ENCODE measurements at places on chromosomes 6 and 20.
A peak's percentile ranks its signal among the peaks of the same experiment; 100 is the strongest.

DNA sequence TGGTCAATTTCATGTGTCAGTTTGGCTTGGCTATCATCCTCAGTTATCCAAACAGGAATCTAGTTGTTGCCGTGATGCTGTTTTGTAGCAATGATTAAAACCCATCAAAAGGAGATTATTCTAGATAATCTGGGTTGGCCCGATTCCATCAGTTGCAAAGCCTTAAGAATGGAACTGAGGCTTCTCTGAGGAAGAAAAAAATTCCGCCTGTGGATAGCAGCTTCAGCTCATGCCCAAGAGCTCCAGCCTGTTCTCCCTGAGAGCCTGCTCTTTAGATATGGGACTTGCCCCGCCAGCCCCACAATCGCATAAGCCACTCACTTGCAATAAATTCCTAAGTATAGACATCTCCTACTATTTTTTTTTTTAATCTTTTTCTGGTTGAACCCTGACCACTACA, 61.5 kb downstream of the SEL1L2 start:
- DNase-seq: no peak

DNA sequence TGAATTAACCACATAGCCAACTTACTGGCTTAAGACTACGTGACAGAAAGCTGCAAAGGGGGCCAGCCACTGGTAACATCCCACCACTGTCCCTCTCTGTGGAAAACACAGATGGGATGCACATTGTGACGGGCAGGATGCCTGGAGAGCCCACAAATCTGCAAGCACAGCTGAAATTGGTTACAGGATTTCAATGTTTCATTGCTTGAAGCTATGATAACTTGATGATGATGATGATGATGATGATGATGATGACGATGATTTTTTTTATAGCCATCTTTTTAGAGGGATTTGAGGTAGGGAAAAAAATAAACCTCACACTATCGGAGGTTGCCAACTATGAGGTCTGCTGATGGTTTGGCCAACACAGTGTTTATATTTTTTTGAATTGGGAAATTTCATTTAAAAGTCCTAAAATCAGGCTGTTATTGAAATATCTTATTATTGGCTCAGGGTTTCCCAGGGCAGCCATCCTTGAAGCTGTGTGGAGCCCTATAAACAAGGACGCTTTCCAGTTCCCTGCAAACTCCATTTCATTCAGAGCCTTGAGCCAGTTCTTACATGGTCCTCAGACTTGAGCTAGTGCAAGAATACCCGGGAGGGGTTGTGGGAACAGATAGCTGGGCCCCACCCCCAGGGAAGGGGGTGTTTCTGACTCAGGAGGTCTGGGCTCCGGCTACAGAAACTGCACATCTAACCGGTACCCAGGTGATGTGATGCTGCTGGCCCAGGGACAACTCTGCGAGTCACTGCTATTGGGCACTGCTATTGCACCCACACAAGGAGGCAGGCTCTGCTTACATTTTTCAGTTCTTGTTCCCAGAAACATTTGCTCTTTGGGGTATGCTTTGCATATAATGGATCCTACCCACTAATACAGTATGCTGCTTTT, 27.1 kb downstream of the BCAS1 start:
- no peak for DNase-seq

GRCh38 chr6:73885393-73885792, 189.4 kb downstream of the CD109 start:
- DNase-seq: no peak

DNA sequence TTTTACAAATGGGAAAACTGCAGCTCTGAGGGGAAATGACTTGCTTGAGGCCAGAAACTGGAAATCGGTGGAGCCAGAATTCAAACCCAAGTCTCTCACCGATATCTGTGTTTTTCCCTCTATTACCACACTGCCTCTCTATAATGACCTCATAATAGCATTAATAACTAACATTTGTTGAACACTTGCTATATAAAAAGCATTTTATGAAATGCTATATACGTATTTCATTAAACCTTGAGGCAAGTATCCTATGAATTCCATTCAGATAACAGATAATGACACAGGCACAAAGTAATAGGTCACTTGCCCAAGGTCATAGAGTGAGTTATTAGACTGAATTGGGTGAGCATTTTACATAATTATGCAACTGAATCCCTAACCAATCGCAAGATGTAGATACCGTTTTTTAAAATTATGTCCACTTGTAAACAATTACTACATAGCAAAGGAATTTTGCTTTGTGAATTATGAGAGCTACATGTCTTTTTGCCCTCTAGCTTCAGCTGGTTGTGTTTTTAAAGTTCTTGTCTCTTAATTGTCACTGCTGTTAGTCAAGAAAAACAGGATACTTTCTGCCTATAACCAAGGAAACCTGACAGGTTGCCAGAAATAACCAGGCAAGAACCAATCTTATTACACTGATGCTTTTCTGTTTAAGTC, 4.7 kb downstream of the DSN1 start:
- no peak for DNase-seq

- no peak for DNase-seq
These were observed 761 bp upstream of the NR2E1 start for GRCh38 chr6:108164815-108165706.

DNA sequence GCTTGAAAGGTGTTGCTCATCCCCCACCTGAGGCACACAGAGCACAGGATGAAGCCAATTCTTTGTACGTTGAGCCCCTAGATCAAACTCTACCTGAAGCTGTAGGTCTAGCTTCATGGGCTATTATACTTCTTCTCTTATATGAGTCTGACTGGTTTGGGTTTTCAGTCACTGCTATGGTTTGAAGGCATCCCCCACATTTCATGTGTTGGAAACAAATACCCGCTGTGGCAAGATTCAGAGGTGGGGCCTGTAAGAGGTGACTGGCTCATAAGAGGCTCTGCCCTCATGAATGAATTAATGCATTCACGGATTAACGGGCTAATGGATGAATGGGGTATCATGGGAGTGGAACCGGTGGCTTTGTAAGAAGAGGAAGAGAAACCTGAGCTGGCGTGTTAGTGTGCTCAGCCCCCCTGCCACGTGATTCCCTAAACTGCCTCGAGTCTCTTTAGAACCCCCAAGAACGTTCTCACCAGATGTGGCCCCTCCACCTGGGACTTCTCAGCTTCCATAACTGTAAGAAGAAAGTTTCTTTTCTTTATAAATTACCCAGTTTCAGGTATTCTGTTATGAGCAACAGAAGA, 39.2 kb downstream of the PREX1 start:
- no peak for DNase-seq

DNA sequence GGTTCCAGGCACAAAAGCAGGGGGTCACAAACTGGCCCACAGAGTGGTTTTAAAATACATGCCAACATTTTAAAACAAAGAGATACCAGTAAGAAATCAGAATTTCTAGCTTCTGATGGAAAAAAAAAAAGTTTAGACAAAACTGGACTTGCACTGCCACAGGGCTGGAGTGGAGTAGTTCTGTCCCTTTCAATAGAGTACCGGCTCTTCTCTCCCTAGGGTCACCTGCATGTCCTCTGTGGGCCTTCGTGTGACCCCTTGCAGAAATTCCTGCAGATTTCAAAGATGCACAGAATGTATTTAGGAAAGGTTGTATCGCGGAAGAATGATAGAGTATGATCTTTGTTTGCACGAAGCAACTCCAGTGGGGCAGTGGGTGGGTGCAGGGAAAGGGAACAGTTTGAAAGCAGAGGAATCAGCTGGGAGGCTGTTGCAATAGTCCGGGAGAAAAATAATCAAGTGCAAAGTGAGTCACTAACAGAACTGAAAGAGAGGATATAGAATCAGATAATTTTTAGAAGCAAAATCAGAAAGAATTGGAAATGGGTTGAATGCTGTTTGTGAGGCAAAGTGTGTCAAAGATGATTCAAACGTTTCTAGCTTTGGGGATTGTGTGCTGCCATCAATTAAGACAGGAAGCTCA, 97.3 kb upstream of the STXBP5 start:
- no peak for DNase-seq

DNA sequence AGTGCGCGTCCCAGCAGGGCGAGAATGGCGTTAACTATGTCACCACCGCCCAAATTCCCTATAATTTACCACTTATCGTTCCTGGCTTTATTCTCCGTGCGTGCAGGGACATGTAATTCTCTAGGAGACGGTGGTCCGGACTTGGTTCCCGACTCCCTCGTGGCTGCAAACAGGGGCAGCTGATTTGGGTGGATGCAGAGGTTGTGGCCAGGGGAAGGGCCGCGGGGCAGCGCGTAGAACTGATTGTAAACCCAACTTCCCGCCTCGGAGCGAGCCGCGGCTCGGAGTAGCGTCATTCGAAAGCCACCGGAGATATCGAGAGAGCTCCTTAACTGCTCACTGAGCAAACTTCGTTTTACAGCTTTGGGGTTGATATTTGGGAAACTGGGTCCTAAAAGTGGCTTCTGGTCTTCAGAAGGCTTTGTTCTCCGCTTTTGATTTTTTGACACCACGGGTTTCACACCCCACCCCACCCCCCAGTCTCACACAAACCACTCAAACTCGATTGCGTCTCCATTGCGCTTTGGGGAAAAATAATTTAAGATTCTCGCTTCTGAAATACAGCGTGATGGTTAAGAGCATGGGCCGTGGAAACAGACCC, 17.5 kb upstream of the ZSCAN9 start:
- no peak for DNase-seq

DNA sequence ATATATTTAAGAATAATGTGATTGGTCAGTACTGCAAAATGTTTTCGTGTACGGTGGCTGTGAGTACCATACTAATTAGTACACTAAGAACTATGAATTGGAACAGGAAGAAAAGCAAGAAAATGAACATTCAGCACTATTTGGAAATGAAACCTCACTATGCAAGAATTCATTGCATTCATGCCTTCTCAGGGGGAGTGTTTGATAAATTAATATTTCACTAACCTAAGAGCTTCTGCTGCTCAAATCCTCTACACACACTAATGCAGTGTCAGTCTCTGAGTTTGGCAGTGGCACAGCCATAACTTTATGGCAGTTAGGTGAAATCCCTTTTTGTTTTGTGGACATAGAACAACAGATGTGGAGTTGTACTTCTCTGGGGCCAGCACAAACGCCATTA, 60.1 kb downstream of the SLC16A10 start:
- DNase-seq: no peak

GRCh38 chr6:34645627-34646026, 50.9 kb downstream of the ILRUN start:
- no peak for DNase-seq

DNA sequence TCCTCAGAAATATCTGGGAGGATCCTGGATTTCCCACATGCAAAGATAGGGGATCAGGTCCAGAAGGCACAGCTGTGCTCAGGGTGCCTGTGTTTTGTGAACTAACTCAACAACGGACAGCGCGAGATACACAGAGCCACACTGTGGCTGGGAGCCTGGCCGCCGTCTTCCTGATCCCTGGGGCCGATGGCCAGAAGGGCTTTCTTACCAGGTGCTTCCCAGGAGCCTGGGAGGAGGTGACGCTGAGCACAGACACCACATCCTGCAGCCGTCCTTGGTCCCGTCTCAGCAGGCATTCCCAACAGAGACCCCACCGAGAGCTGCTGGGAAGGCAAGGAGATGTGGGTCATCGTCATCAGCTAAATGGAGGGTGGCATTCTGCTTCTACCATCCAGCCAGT, 144.6 kb upstream of the AFDN start:
- DNase-seq: no peak

DNA sequence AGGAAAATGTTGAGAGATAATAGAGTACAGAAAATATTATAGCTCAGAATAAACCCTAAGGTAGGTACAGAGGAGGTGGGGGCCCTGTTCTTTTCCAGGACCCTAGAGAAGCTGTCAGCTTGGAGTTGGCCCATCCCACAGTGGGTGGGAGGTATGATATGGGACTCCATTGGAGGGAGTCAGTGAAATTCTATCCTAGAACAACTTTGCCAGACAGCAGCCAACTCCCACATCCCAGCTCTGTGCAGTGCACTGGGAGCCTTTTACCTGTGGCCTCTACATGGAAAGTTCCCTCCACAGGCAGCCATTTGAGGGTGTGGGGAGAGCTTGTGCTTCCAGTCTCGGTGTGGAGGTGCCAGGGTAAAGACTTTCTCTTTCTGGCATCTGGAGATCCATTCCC, 36.8 kb upstream of the CLIC5 start:
- DNase-seq: no peak

DNA sequence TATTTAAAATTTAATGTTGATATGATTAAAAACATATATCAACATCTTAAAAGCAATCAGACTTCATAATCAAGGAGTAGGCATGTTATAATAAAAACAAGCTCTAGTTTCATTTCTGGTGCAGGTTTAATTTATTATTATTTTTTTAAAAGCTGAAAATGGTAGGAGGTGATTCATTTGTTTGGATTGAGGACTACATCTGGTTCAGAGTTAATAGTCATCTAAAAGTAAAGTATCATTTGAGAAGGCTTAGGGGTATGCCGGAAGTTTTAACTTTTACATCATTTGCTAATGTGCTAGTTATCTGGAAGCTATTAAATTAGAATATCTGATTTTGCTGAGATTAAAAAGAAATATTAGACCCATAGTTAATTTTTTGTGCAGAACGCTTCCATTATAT, 169.5 kb upstream of the LAMA2 start:
- DNase-seq: no peak

DNA sequence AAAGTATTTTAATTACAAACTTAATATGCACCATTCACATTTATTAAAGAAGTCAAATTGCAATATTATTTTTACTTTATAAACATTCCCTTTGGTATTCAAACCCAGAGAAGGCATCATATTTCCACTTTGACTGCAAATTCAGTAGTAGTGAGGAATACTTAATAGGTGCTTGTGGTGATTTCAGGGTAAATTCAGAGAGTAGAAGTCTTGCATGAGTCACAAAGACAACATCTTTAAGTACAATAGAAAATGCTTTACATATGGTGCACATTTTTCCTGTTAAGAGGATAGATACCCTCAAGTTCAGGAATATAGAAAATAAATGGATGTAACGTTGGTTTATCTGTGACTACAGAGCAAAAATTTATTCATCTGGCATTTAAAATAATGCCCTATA, 390.2 kb downstream of the TENT5A start:
- DNase-seq: no peak

- DNase-seq: no peak
These were observed 176.9 kb upstream of the SUPT3H start for GRCh38 chr6:45554591-45554990.

GRCh38 chr6:33592595-33593413, 12.7 kb upstream of the BAK1 start:
- DNase-seq: peak; percentile 53

- DNase-seq: no peak
These were observed 61.5 kb upstream of the HDDC2 start for GRCh38 chr6:125363039-125363823.

DNA sequence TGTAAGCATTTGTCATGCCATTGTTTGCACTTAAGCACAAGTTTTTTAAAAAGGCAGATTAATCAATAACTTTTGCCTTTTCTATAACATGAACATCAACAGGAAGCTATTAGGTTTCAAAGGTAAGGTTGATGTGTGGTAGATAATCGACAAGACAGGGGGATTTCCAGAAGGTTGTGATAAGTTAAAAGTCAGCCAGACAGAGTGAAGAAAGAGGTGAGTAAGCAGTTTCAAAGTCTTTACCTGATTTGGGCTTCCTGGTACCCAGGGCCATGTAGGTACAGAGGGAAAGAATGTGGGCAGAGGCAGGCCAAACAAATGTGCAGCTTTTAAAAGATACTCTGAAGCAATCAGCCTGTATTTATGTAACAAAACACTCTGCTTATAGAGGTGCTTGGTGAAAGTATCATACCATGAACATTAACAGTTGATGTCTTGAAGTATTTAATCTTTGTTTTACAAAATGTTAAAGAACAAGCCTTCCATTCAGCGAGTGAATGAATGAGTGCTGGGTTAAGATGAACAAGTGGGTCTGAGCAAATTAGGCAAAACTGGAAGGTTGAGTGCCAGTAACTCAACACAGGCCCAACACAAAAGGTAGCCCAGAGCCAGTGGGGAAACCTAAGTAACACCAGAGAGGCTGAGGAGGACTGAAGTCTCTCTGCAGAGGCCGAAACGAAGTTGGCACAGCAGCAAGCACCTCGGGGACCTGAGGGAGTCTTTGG, 60.2 kb downstream of the LRRC1 start:
- DNase-seq: no peak
